Activated naive CD8-positive, alpha-beta T cell treated with anti-CD3 and anti-CD28 coated beads for 36 hours (primary cell): ENCODE measurements at places on chromosomes 5 and 9.

DNA sequence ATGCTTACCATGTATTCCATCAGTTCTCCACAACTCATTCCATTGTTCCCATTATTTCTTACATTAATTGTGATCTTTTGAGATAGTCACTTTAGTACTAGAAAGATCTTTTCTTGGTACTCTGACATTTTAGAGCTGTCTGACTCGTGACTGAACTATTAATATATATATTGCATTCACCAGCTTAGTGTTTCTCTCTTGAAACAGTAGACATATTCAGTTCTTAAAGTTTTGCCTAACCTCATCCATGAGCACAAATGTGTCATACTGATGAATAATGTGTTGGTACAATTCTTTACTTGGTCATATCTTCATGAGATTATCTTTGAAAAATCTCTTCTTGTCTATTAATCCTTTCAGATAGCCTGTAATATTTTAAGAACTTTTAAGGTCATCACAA, 74.3 kb downstream of the NLN start:
- DNase-seq, result no peak

GRCh38 chr5:73540192-73540591, 25.2 kb downstream of the ANKRA2 start:
- DNase-seq, result no peak

DNA sequence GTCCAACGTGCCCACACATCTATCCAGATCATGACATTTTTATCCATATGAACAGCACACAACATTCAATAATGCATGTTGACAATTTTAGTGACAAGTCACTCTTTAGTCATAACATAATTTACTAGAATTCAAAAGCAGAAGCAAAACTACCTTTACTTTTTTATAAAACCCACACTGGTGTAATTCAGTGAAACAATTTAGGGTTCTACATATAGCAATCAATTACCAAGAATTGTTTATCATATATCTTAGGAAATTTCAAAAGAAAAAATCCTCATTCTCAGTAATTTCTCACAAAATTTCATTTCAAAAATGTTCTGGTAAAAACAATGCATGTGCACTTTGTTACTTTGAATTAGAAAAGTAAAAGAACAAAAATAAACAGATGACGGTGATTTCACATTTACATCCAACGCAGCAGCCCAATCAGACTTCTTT, 12.6 kb downstream of the AUH start:
- DNase-seq, result no peak

DNA sequence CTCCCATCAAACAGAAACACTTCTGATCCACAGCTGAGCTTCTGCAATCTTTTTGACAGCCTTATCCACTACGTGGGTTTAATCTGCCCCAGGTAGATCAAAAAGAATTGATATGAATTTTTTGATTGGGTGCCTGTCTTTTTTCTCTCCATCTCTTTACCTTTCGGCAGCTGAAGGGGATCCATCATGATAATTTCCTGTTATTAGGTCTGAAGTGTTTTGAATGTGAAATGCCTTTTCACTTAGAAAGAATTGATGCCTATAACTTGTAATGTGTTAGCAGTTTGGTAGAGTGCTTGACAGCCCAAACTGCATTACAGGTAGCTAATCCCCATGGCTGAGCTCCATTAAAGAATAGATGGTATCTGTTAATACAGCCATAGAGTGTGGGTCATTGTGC, 745.4 kb downstream of the TLR4 start:
- DNase-seq, result no peak

GRCh38 chr9:134964271-134965055, 46.8 kb upstream of the FCN1 start:
- DNase-seq, result no peak

GRCh38 chr9:132901858-132902831, 23.4 kb downstream of the SPACA9 start:
- DNase-seq, result peak; percentile 69
